Activated CD8-positive, alpha-beta memory T cell treated with anti-CD3 and anti-CD28 coated beads for 4 hours (primary cell): ENCODE measurements at places on chromosomes 5 and 9.

- DNase-seq = no peak
Observed at GRCh38 chr9:136048560-136049411, 46.3 kb downstream of the NACC2 start.

GRCh38 chr5:133439859-133440258 is 172.5 kb downstream of the FSTL4 start:
- no peak for DNase-seq

GRCh38 chr9:3401221-3401954 is 124.4 kb downstream of the RFX3 start:
- no peak for DNase-seq

- no peak for DNase-seq
Observed at GRCh38 chr5:591746-592145, 20.4 kb upstream of the CEP72 start.

- no peak for DNase-seq
Observed at GRCh38 chr9:106921341-106921899, 58.5 kb downstream of the ZNF462 start.

DNA sequence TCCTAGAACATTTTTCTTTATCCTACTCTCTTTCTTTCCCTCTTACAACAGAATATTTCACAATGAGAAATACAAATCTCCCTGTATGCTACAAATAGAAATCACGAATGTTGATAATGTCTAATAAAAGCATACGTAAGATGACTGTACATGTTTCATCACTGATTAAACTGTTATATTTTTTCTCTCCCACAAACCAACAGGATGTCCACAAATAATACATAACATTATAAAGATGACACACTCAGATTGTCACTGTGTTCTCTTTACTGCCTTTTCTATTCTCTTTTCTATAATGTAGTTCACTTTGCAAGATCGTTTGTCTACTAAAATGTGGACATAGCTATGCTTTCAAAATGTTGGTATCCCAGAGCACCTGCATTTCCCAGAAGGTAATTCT is 90.7 kb upstream of the PARP8 start:
- DNase-seq = no peak

GRCh38 chr5:129639331-129639730 is 108.6 kb upstream of the MINAR2 start:
- no peak for DNase-seq

DNA sequence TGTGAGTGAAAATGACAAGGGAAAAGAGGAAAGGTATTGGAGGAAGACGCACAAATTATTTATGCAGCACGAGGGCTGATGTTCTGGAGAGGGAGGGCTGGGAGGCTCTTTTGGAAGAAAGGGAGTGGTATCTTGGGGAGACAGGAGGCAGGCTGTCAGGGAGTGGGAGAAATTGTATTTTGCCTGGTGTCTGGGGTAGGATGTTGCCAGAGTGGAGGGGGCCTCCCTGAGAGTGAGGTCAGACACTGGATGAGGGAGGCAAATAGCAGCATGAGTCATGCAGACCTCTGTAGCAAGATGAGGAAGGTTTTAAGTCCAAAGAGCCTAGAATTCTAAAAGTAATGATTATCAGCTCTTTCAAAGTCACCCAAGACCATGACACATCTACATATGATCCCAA is 158.0 kb downstream of the DMRT2 start:
- no peak for DNase-seq

GRCh38 chr5:131466171-131466766 is 168.8 kb downstream of the RAPGEF6 start:
- DNase-seq = no peak

GRCh38 chr5:151522226-151522625 is 68.9 kb downstream of the FAT2 start:
- DNase-seq = no peak

GRCh38 chr5:55911784-55912653 is 60.9 kb downstream of the IL31RA start:
- DNase-seq = no peak

DNA sequence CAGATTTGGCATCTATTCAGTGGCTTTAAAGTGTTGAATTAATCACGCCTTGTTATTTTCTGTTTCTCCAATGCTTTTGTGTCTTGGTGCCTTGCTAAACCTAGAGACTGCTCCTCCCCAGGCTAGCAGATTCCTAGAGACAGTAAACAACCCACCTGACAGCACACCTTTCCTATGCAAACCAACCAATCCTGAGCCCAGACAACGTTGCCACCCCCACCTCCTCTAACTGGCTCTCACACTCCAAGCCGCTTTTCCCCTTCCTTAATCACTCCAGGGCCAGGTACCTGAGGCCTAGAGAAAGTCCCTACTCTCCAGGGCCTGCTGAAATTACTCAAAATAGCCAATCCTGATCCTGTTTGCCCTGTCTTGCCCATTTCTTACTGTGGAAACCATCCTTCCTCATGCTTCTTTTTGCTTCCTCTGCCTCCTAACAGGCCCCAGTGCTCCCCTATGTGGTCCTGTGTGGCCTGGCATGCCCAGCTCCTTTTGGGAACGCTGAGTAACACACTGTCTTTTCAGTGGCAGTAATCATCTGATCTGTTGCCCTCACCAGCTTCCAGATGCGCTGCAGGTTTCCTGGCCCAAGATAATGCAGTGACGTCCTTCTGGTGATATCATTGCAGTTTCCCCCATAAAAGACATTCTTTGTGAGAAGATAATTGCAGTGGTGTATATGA is 53.4 kb downstream of the GAS1 start:
- no peak for DNase-seq

- no peak for DNase-seq
Observed at GRCh38 chr5:139645430-139645871, 2.7 kb upstream of the CXXC5 start.

- no peak for DNase-seq
Observed at GRCh38 chr9:98522487-98522886, 186.2 kb downstream of the GABBR2 start.
